ENCODE measurements at places on chromosomes 2 and 18.

GRCh38 chr2:241967467-241968144, 98.1 kb downstream of the RTP5 start:
- peak; percentile 37 for DNase-seq

DNA sequence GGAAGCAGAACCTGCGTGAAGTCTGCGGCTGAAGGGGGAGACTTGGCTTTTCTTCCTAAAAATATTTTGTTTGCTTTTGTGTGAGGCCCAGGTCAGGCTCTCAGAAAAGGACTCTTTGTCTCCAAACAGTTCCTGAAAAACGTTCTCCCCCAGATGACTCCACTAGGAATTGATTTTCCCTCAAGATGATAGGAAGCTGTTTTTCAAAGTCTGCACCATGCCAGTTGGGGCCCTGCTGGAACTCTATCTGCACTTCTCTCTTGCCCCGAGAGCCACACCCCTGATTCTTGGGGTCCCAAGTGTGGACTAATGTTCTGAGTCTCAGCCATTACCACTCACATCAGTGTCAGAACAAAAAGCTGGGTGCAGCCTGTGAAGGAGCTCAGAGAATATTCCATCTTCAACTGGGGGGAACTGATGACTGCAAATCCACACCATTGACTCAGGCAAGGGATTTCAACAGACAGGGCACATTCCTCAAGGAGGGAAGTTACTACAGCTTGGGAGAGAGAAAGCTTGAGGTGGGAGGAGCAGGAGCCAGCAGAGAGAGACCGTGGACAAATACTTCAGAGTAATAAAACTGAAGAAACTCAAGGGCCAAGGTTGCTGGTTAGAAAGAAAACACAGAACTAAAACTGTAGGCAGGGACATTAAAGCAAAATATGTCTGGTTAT, 768.3 kb downstream of the RNF144A start:
- DNase-seq, result no peak

GRCh38 chr2:19748073-19748375, 153.8 kb downstream of the TTC32 start:
- DNase-seq, result no peak

DNA sequence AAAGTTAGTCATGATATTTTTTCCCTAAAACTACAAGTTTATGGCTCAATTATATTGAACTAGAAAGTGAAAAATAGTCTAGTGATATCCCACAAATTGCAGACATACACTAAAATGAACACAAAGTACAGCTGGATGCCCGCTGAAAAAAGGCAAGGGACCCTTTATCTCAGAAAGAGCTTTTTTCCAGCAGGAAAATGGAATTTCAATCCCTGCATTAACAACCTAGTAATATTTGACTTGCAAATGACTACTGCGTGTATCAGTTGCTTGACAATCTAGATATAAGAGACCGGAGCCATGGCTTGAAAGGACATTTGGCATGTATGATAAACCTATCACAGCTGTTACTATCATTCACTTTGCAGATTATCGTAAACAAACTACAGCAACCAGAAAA, 49.1 kb downstream of the LRPPRC start:
- no peak for DNase-seq

DNA sequence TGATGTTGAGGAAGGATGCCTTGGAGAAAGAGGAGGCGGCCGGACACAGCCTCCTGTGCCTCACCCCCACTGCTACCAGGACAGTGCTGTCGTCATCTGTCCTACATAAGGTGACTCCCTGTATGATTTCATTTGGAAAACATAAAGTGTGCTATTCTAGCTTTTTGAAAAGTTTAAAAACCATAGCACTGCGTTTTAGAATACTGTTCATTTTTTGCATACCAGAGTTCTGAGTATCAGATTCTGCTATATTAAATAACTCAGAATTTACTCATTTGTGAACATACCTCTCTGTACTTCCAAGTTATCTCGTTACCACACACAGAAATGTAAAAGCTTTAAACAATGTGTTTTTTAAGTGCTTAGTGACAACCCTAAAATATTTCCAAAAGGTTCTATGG, 302.9 kb downstream of the LRRTM1 start:
- no peak for DNase-seq

DNA sequence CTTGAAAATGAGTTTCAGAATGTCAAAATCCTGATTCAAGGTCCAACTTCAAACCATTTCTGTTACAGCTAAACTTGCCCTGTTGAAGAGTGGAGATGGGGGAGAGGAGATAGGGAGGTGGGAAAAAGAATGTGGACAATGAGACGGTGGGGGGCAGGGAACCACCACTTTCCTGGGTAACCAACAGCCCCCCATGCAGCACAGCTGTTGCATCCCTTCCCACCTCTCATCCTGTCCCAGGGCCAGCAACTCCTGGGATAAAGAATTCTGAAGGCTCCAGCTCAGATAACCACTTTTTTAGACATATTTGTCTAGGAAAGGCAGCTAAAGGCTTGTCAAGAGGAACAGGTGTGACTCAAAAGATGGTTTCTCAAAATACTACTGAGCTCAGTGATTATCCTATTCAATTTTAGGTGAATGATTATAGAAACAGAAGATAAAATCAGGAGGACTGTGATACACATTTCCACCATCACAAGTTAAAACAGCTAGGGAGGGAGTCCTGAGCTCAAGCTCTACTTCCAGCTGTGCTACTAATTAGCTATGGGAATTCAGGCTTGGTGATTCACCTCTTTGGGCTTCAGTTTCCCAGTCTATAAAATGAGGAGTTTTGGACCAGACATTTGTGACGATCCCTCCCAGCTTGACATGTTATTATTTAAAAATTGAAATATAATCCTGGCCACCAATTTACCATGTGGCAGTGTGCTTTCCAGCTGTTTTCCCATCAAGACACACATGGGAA, 36.3 kb downstream of the HDHD2 start:
- DNase-seq, result no peak

- DNase-seq, result no peak
Measured at GRCh38 chr2:19580830-19581229, 222.4 kb upstream of the OSR1 start.

DNA sequence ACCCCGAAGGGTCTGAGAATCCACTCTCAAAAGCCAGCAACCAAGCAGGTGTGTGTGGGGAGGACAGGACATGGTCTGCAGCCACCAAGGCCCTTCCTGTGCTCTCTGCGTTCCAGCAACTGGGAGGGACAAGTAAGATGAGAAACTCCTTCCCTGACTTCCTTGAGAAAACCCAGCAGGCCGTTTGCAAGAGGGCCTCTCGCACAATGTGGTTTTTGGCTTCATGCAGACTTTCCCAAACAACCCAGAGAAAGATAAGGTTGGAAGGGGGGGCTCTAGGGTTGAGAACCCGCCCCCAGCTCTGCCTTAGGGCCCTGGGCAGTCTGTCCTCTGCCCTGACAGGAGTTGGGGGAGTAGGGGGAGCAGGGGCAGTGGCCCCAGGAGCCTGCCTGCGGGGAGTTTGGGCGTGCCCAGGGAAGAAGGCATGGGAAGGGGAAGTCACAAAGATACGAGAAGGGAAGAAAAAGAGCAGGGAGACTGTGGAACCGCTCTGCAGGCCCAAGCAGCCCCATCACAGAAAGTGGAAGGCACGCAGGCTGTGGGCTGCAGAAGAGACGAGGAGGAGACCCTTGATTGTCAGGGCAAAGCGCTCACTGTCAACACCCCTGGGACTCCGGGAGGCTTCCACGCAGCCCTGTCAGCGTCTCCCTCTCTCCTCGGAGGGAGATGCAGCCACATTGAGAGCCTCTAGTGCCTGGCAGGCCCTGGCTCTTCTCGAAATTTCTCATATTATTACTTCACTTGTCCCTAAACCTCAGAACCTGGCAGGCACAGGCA, 99.8 kb downstream of the SMAD7 start:
- DNase-seq, result no peak

- DNase-seq, result no peak
Measured at GRCh38 chr2:122007577-122007976, 252.1 kb downstream of the TSN start.

- no peak for DNase-seq
Measured at GRCh38 chr2:11984316-11985158, 238.1 kb downstream of the LPIN1 start.

DNA sequence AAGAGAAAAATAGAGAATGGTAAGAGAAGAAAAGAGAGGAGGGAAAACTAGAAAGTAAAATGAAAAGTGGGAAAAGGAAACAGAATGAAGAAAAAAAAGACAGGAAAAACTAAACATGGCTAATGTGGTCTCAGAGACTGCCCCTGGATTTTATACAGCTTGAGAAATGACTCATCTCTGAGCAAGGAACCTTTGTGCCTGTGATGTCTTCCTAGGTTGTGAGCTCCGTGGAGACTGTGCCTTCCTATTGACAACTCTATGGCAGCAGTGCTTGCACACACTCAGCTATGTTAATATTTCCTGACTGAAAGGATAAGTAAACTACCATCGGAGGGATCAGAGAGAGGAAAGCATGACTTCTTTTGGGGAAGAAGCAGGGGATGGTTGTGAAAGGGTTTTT, 203.8 kb downstream of the RDH14 start:
- DNase-seq, result no peak

DNA sequence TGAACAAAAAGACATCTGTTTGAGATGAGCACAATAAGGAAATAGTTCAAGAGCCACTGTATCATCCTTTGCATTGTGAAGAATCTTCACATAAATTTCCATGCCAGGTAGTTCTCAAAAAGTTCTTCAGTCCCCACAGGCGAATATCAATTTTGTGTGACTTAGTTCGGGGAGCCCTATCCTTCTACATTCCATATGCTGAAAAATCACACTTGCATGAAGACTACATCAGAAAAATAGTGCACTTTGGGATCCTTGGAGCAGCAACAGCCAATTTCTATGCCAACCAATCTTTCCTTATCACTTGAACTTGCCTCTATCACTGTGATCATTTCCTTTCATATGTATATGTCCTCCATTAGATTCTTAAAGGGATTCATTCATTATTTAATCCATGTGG, 830.6 kb upstream of the POU3F3 start:
- no peak for DNase-seq

GRCh38 chr2:161961061-161961460, 113.0 kb downstream of the DPP4 start:
- DNase-seq, result no peak

DNA sequence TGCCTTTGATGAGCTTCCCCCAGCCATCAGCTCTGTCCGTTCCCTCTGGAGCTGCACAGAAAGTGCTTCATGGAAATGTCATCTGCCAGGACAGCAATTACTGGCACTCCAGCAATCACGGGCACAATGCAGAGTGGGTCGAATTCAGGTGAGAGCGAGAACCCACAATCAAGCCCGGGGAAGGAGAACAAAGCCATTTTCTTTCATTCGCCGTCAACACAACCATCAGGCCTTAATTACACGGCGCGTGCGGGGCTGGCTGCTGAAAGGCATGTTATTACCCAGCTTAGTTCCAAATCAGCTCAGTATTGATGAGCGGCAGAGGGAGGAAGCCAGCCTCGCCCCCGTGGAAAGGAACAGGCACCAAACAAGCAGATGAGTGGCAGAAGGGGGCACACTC, 143.9 kb downstream of the MYT1L start:
- DNase-seq, result peak; percentile 87
